Ovary (tissue), 10 donors: ENCODE measurements at places on chromosomes 1 and 21.
A peak's percentile ranks its signal among the peaks of the same experiment; 100 is the strongest.

DNA sequence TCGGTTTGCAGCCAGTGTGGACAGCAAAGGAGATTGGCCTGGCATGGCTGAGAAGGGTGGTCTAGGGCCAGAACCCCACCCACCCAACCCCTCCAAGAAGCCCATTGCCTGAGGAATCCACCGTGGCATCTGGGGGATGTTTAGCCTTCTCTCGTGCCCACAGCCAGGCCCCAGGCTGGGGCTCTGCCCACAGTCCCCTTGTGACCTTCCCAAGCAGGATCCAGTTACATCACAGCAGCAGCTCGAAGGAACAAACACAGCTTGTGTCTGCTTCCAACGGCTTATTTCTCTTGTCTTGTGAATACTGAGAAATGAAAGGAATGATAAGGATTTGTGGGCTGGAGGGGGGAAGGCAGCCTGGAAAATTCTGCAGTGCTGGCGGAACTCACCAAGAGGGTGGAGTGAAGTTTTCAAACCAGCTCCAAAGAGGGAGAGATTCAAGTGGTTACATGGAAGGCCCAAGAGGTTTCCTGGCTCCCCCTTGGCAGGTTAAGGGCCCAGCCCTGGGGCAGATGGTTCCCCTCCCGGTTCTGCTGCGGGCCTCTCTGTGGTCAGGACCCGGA, 61.6 kb downstream of the DHRS3 start:
- peak; percentile 75 for DNase-seq

- DNase-seq: no peak
Observed at GRCh38 chr1:154222918-154223317, 2.2 kb downstream of the UBAP2L start.

DNA sequence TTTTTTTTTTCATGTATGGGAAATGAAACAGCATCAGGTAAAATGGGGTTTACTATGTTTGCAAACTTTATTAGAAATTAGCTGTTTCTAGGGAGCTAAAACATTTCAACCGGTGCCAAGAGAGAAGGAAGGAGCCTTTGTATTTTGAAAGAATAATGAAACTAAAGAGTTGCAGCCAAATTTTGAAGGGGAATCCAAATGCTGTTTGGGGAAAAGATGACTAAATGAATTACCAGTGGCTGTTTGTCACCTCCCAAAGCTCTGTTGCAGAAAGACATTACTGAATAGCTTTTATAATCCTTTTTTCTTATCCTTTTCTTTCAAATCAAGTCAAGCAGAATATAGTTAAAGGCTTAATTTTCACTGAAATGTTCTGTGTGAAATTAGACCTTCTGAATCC, 591.3 kb upstream of the ADGRL2 start:
- DNase-seq: no peak

- DNase-seq: no peak
Observed at GRCh38 chr1:17674726-17675500, 80.2 kb upstream of the ACTL8 start.

GRCh38 chr1:61968869-61969268, 225.8 kb upstream of the L1TD1 start:
- DNase-seq: no peak

- DNase-seq: no peak
Observed at GRCh38 chr1:31418626-31419323, 5.8 kb downstream of the SERINC2 start.

GRCh38 chr1:35857830-35858229, 25.2 kb upstream of the AGO1 start:
- DNase-seq: no peak

DNA sequence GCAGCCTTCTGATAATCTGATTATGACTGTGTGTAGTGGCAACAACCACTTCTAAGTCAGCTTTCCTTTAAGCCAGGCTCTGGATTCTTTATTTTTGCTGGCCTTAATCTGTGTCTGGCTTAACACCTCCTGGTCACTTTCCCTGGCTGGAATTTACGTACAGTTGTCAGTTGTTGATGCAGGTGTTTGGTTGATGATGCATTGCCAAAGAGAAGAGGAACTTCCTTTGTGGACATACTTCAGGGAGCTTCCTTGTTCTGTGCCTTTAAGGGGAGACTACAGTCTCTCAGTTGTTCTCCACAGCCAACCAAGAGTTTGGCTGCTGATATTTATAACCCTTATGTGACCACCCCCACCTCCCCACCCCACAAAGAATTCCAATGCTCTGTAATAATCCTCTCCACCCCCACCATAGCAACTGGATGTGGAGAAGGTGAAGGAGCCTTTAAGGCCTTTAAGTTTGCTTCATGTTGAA, 96.0 kb upstream of the BMP8A start:
- no peak for DNase-seq

DNA sequence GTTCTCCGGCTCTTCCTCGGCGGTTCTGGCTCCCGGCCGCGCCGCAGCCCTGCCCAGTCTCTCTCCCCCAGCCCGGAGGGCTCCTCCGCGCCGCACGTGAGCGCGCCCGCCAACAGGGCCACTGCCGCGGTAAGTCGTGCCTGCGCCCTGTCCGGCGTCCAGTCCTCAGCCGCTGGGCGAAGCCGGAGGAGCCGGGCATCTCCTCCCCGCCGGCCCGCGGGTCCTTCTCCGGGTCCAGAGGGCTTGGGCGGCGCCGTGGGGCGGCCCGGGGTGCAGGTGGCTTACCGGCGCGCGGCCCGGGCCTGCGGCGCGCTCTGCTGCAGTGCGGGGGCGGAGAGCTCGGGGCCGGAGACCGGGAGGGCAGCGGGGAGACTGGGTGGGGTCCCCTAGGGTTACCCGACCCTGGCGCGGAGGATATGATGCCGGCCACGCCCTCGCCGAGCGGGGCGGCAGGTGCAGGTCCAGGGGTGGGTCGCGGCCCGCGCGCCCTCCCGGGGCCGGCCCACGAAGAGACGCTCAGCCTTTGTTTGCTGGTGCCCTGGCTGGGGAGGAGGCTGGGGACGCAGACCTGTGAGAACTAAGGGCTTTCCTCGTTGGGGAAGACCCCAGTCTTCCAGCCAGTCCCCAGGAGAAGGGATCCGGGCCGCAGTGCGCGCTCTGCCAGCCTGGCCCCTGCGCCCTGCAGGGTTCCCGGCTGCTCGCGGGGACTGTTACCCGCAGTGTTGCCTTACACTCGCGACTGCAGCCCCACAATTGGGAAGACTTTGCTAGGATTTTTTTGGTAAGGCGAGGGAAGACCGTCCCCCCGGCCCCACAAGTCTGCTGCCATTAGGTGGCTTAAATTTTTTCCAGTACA, at the start of gene DOP1B:
Gene DOP1B, plus strand, starts transcription at position 10 of the 856 bp plus-strand sequence. CDS start 7,910 bp downstream, outside the sequence.
- no peak for DNase-seq

GRCh38 chr1:235649368-235650163, at the start of gene GNG4:
GNG4 (minus strand) TSS chr1:235649784; CDS start chr1:235583838, 65,946 bp downstream.
- DNase-seq: peak; percentile 70

DNA sequence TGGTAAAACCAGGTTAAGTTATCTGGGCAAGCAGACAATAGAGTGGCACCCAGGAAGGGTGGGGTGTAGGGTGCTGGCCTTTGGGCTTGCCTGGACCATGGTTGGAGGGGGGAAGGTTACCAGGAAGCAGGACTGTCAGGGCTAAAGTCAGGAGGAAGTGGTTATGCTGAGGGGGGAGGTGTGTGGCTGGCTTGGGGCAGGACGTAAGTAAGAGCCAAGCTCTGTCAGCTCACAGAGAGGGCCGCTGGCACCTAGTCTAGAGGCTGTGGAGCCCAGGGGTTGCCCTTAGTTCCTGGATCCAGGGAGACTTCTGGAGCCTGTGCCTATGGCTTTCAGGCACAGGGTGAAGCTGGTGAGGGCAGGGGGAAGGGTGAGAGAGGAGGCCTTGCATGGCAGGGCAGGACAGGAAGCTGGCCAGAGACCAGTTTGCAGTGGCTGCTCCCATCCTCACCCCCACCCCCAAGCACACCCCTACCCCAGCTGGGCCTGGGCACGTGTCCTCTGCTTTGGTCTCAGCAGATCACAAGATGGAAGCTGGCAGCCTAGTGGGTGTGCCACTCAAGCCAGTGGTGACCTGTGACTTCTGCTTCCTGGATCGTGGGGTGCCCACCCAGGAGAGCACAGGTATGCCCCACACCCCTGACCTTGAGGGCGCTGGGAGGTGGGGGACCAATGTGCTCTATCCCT, 20.5 kb upstream of the SMYD3 start:
- no peak for DNase-seq

DNA sequence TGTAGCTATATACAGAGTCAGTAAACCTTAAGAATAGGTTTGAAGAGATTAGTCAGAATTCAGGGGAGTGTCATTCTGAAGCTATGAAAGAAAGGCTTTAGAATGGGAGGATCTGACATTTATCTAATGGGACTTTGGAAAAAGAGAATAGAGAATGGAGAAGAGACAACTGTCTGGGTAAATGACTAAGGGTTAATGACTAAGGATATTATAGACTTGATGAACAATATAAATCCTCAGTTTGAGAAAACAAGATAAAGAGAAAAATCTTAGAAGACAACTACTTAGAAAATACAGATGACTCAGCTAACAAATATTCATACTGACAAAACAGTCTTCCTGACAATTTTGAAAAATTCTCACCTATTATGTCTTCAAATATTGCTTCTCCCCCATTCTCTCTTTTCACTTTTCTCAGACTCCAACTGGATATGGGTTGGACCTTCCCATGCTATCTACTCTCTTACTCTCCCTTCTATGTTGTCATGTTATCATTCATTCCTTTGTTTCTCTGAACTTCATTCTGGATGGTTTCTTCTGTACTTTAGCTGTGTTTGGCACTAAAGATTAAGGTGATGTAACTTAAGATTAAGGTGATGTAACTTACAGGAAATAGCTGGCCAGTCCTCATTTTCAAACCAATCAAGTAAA, 20.4 kb downstream of the SLC16A1 start:
- no peak for DNase-seq

DNA sequence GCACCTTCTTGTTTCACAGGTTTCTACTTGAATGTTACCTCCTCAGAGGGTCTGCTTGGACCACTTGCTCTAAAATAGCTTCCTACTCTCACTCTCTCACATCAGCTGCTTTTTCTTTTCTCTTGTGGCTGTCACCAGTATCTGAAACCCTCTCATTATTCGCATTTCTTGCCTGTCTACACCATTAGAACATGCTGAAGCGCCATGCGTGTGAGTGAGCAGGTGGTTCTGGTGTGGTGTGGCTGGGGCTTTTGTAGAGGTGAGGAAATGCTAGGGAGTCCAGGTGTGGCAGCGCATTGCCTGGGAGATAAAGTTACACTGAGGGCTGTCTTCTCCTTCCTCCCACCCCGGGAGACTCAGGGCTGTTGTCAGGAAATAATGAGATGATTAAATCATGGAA, 4.1 kb downstream of the ZNF362 start:
- no peak for DNase-seq

GRCh38 chr1:13666317-13666716, 33.7 kb upstream of the PRDM2 start:
- no peak for DNase-seq

GRCh38 chr1:10677491-10678391, 118.7 kb downstream of the CASZ1 start:
- no peak for DNase-seq

DNA sequence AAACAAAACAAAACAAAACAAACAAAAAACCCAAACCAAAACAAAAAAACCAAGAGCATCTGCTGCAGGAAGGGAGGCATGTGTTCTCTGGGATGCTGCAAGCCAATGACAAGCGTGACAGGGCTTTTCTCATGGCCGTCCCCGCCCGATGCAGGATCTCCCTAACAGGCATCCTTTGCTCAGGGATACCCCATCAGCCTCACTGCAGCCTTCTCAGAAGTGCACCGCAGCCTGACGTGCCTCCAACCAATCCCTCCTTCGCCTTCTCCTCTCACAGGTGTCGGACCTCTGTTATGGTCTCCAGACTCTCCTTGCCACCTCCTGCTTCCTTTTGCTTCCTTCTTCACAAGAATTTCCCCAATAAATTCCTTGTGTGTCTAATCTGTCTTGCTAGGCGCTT, 147.2 kb downstream of the PCP4 start:
- DNase-seq: no peak

DNA sequence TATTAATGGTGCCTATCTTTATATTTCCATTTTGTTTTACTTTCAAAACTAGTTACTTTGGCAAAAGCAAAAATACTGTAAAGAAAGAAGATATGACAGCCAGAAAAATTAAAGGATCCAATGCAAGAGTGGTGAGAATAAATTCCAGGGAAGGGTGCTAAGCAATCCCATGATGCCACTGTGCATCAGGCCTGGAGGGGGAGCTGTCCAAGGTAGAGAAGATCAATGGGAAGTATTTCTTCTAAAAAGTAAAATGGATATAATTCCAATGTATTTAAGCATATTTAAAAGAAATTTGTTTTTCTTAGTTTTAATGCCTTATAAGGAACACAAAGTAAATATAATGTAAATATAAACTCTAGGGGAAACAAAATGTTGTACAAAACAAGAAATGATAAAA, 1382.2 kb upstream of the B3GALT2 start:
- no peak for DNase-seq

GRCh38 chr1:51624855-51625254, 8.0 kb downstream of the OSBPL9 start:
- DNase-seq: no peak

- peak; percentile 87 for DNase-seq
Observed at GRCh38 chr1:31937300-31938183, 626 bp downstream of the PTP4A2 start.

- no peak for DNase-seq
Observed at GRCh38 chr1:173176246-173176645, 30.9 kb downstream of the TNFSF4 start.

DNA sequence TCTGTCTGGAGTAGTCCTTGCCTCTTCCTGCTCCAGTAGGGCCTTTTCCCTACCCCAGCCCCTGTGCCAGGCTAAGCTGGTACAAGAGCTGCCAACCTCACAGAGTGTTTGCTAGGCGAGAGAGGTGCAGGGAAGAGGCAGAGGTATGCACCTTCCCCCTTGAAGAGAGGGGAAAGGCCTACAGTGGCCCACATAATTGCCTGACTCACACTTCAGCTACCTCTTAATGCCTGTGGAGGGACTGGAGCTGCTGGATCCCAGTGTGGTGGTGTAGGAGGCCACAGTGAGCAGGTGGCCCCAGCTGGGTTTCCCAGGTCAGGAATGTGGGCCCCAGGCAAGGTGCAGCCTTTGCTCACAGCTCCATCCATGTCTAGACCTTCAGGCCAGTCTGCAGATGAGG, 3.3 kb upstream of the CCDC28B start:
- no peak for DNase-seq

GRCh38 chr1:108590441-108590840, 30.5 kb downstream of the EEIG2 start:
- no peak for DNase-seq

GRCh38 chr1:41370225-41370624, 9.0 kb downstream of the FOXO6 start:
- DNase-seq: peak; percentile 10

DNA sequence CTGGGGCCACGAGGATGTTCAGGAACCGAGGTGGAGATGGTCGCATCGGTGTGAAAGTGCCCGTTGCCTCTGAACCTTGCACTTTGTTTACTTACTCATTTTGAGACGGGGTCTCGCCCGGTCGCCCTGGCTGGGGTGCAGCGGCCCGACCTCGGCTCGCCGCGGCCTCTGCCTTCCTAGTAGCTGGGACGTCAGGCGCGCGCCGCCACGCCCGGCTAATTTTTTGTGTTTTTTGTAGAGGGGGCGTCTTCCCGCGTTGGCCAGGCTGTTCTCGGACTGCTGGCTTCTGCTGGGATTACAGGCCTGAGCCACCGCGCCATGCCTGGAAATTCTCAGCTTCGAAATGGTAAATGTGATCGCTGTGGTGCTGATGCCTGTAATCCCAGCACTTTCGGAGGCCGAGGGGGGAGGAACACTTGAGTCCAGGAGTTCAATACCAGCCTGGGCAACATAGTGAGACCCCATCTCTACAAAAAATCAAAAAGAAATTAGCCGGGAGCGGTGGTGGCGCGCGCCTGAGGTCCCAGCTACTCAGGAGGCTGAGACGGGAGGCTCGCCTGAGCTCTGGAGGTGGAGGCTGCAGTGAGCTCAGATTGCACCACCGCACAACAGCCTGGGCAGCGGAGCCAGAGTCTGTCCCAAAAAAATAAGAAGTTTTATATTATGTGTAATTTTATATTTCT, 684 bp upstream of the MRPL20 start:
- DNase-seq: no peak

GRCh38 chr21:36596174-36596573, 102.7 kb upstream of the SIM2 start:
- no peak for DNase-seq
